ENCODE measurements at places on chromosomes 6 and 20. TPM values are rescaled to one million over a fixed set of nuclear protein-coding genes. Genes with fewer than 3 reads are reported as not detected.

GRCh38 chr6:169145496-169145895 is 108.2 kb downstream of the THBS2 start:
- no peak for DNase-seq

GRCh38 chr6:150382171-150382570 is 13.4 kb downstream of the IYD start:
- no peak for DNase-seq

DNA sequence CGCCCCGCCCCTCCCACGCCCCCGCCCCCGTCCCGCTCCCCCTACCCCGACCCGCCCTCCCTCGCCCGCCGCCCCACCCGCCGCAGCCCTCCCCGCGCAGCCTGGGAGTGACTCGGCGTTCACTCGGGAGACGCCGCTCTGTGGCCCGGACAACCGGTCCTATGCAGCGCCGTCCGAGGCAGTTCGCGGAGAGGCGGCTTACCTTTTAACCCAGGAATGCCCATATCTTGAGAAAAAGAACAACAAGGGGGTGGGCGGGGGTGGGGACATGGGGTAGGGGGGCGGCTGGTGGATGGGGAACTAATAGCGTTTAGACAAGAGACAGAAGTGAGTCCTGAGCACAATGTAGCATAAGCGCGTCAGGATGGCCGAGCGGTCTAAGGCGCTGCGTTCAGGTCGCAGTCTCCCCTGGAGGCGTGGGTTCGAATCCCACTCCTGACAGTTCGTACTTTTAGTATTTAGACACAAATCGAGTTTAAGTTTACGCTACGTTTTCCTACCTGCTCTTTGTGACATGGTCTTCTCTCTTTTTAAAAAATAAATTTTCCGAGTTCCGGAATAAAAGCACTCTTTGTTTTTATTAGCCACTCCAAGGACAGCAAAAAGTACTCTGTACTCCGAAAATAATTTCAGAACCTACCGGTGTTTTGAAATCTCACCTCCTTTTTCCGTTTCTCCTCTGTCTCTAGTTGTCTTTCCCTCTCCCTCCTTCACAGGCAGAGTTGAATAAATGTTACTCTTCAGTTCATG is 17.1 kb upstream of the HMGN4 start:
- DNase-seq, result peak; percentile 92

GRIK2 gene
- total RNA-seq, result 1.2 TPM

GMPR gene
- 10.4 TPM for total RNA-seq

DNA sequence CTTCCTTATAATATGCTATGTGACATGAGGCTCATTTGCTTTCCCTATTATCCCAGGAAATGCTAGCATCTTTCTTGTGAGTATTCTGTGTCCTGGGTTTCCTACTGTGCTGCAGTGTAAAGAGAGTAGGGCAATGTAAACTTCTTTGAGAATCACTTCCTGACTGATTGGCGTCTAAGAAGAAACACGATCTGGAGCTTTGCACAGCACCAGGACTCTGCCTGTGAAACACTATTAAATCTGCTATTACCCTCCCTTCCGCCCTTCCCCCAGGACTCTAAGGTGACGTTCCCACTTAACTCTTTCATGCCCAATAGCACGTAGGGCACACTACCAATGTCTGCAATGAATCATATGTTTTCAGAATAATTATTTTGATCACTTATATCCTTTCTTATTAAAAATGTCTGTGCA is 607.3 kb upstream of the CITED2 start:
- no peak for DNase-seq

GINS1 gene
- 1.4 TPM for total RNA-seq

DNA sequence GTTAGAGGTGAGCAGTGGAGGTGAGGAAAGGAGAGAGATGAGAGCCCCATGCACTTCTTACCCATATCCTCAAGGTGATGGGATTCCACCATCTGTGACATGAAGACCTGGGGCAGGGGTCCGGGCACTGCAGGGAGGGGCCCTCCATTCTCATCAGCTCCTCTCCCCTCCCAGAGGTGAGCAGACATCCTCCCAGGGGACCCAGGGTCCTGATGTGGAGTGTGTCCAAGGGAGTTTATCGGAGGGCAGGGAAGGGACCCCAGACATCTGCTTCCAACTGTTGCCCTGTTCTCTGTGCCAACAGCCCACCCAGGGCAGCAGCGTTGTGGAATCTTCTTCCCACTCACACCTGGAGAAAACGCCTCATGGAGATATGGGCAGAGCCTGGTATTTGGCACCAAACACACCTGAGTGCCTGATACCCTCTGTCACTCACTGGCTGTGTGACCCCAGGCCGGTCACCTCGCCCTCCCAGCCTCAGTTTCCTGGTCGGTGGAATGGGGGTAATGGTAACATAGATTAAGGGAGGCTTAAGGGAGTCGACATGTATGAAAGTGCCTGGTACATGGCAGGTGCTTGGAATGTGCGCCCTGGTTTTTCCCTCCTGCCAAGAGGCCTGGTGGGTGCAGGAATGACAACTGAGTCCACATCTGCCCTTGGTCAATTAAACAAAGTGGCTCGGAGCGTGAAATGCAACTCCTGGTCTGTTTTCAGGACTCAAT is 227.9 kb downstream of the PREX1 start:
- DNase-seq, result no peak

- no peak for DNase-seq
Measured at GRCh38 chr20:63766695-63767426, 27.3 kb downstream of the SLC2A4RG start.

- DNase-seq, result no peak
Measured at GRCh38 chr20:2089447-2089846, 12.2 kb upstream of the STK35 start.

WFDC2 gene
- total RNA-seq, result 144 TPM

TEAD3 gene
- 45.3 TPM for total RNA-seq

DNA sequence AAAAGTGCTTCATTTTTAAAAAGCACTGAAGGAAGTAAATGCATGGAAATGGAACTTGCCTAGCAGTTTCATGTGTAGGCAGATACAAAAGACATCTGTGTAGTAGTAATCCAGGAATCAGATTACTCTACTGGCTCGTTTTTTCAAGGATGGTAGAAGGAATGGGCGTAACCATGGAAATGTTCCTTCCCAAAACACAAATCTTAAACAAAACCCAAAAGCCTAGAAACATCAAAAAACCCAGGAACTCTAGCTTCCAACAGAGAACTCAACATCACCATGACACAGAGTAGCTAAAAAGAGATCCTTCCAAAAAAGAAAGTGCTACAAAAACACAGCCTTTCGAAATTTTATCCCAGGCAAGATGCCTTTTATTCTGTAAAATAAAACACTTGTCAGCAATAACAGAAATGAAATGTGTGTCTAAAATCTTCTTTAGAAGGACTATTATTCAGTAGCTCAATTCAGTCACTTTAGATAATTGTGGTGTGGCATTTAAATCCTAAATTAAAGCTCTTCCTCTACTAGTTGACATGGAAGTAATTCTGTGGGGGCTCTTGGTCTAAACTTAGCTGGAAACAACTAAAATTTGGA is 81.7 kb downstream of the FAM217A start:
- no peak for DNase-seq

DNA sequence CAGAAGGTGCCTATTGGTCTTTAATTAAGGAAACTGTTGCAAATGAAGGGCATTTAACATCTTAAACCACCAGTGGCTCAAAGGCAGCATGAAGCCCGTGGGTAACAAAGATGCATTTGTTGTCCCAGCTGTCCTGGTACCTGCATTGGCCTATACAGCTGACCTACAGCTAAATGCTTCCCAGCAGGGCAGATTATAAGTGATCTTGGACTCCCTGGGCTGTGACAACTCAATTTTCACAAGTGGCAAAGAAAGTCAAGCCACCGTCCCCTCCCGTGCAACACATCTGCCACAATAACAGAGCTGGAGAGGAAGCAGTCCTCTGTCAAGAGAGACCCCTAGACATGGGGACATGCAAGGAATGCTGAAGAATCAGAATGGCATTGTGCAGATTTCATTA is 31.5 kb upstream of the EDN3 start:
- DNase-seq, result no peak

DNA sequence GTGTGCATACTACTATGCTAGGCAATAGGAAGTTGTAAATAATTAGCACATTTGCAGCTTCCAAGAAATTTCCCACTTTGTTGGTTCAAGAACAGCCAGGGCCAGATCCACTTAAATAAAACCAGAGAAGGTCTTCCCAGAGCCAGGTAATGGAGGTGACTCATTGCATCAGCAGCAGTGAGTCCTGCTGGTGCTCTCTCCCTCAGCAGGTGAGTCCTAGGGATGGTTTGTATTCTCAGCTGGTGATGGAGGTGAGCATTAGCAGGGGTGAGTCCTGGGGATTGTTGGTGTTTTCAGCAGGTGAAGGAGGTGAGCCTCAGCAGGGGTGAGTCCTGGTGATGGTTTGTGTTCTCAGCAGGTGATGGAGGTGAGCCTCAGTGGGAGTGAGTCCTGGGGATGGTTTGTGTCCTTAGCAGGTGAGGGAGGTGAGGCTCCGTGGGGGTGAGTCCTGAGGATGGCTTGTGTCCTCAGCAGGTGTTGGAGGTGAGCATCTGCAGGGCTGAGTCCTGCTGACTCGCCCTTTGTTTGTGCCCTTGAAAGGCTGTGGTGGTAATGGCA is 232.8 kb upstream of the EXOC2 start:
- no peak for DNase-seq

- DNase-seq, result no peak
Measured at GRCh38 chr6:88008831-88009231, 38.8 kb upstream of the SPACA1 start.

- DNase-seq, result no peak
Measured at GRCh38 chr6:166433096-166433495, 50.4 kb upstream of the MPC1 start.

DNA sequence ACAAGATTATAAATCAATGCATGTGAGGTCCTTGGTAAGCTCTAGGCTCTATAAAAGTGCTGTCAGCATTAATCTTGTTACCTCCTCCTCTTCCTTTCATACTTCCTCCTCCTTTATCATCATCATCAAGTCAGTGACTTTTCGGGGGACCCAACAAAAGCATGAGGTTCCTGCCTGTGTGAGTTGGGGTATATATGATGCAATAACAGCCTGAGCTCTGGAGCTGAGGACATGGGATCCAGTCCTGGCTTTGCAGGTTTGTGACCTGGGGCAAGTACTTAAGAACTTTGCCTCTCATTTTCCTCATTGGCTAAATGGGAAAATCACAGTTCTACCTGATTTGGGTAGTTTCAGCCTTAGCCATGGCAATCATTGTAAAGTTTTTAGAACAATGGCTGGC is 7.1 kb upstream of the PHACTR3 start:
- no peak for DNase-seq

GRCh38 chr6:159109391-159109790 is 59.8 kb upstream of the FNDC1 start:
- no peak for DNase-seq

BPIFB2 gene
- 0.17 TPM for total RNA-seq

DNA sequence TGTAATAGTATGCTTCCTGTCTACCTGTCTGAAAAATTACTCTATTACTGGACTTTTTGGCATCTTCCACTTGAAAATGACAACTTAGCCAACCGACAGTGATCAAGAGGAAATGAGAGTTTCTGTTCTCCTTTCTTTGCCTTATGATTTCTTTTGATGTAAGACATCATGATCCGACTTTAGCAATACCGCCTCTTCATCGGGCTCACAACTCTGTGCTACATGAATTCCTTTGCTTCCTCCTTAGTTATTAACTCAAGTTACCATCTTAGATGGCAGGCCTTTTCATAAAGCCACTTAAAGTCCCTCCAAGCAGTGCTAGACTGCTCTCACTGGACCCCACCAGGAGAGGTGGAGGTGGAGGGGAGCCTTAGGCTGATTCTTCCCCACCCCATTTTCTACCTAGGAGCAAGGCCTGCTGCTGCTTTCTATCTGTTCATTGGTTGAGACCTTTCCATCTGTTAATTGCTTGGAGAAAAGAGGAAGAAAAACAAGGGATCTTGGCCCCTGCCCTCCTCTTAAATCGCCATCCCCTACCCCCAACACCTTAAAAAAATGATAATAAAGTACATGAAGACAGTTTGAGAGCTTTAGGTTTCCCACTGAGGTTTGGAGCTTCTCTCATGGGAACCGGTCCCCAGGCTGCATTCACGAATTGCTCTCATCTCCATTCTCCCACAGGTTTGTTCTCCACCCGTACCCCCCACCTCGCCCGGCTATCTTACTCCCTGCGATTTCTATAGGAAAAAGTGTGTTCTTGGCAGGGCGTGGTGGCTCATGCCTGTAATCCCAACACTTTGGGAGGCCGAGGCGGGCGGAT is 21.6 kb upstream of the MCM3 start:
- DNase-seq, result no peak

DNA sequence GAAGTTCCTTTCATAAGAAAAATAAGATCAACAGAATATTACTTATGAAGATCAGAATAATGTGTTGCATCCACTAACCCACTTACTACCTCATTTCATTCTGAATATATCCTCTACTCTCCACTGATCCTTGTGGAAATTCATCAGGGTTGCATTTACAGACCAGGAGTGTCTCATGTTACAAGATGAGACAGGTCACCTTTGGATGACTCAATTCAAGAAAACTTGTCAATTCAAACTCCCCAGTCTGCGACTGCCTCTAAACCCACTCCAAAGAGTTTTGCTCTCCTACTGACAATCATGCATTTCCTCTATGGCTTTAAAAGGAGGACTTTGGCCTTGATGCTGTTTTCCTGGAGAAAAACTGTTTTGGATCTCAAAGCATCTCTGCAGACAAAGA is 68.4 kb downstream of the ID4 start:
- no peak for DNase-seq

EEF1A2 gene
- total RNA-seq, result 56.3 TPM

GCM1 gene
- not detected for total RNA-seq

DNA sequence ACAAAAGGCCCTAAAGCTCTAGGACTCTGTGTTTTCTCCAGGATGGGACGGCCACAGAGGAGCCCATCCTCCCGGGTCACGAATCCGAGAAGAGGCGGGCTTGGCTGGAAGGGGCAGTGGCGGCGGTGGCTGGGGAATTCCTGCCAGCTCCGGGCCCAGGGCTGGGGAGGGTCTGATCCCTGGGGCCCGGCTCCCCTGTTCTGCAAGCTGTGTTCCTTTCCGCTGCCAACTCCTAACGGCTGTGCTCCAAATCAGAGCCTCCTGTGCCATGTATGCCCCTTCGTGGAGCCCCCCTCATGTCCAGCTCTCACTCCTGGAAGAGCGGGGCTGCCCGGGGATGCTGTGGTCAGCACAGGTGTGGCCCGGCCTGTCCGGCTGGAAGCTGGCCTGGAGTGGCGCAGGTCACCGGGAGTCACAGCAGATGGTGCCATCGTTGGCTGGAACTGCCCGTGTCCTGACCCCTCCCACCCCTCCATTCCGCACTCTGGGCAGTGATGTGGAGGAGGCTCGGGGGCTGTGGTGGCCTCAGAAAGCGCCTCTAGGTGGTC is 88.2 kb upstream of the MPC1 start:
- DNase-seq, result no peak

DPPA5 gene
- total RNA-seq, result not detected

RAMACL gene
- 1.1 TPM for total RNA-seq

SSR1 gene
- 130 TPM for total RNA-seq

- peak; percentile 32 for DNase-seq
Measured at GRCh38 chr20:16459019-16459700, 114.1 kb downstream of the KIF16B start.

DNA sequence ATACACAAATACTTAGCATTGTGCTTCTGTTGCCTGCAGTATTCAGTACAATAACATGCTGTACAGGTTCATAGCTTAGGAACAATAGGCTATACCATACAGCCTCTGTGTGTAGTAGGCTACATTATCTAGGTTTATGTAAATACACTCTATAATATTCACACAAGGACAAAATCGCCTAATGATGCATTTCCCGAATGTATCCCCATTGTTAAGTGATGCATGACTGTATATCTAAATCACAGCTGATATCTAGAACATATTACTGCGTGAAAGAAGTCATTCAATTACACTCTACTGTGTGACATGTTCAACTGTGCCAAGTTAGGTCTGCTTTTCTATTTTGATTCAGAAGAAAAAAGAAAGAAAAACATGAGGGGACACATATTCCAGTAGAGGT is 633.5 kb downstream of the RFPL4B start:
- DNase-seq, result no peak
